ENCODE measurements at places on chromosomes 1 and 21.

DNA sequence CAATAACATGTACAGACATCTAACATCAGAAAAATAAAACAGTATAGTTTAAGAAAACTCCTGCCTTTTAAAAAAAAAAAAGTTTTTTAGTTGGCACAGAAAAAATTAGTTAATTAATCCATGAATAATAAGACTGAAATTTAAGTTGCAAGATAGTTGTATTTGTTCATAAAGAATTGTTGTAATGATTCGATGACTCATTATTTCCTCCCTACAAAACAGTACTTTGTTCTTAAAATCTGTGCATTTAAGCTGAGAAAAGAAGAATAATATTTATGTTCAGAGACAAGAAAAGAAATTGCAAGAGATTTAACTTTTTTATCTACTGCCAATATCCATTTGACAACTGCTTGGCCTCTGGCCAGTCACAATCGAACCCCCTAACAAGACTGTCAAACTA lies 894.7 kb downstream of the ADGRL2 start:
- DNase-seq: no peak

- DNase-seq: no peak
Measured at GRCh38 chr1:3842912-3843311, 14.1 kb downstream of the CEP104 start.

DNA sequence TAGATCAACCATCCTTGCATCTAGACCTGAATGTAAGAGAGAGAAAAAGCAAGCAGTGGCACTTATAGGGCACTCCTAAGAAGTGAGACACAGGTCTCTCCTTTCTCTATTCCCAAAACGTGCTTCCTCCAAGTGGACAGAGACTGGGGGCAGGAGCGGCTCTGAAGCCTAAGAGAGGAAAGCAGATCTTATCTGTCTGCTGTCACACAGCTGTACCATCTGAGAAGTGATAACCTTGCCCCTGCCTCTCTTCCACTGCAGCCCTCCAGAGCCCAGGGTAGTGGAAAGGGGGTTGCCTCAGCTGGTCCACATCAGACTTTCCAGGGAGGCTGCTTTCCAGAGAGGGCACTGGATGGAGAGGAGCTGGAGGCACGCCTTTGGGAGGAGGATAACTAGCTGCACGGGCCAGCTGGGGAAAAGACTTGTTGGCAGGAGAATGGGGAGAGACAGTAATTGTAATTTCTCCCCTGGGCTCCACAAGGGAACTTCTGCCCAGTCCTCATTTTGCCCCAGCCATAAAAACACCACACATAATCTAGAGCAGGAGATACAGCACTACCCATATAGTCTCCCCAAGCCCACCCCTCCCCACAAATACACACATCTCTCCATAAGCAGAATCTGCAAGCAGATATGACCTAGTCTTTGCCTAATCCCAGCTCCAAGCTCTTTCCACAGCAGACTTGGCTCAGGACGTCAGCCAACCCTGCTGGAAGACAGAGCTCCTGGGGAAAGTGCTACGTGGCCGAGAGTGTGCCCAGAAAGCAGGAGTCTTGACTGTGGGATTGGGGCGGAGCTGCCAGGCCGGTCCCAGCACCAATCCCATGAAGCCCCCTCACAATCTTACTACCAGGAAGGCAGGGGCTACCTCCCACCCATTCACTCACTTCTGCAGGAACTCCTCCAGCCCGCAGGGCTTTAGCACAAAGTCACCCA lies 31.2 kb downstream of the PIK3C2B start:
- DNase-seq: no peak

GRCh38 chr1:25568090-25568833 lies 24.9 kb downstream of the LDLRAP1 start:
- no peak for DNase-seq

DNA sequence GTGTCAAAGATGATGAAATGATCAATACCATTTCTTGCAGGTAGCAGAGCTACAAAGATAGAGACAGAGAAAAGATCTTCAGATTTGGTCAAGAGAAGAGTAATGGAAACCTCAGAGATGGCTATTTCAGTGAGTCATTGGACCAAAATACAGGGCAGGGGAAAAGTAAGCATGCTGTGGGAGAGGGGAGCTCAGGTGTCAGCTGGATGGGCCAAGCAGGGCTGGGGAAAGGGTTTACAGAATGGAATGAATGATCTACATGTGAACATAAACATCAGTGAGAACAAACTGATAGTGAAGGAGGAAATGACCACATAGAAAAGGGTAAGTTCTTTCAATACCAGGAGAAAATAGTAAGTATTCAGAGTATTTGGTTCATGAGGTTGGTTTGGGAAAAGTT lies 61.4 kb upstream of the CNN3 start:
- no peak for DNase-seq

DNA sequence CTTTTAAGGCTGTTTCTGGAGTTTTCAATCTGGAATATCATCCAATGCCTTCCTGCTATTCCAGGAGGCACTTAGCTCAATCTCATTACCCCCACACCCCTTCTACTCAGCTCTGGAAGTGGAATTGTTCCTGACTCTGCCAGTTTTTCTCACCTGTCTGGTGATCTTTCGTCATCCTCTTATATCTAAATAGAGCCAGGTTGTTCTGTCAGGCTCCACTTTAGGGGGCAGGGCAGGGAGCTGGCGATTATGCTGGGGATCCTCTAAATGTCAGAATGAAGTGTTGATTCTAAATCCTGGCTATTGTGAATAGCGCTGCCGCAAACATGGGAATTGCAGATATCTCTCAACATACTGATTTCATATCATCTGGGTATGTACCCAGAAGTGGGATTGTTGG lies 63.6 kb upstream of the ETV3 start:
- no peak for DNase-seq

- no peak for DNase-seq
Measured at GRCh38 chr1:167629681-167630567, at the start of gene RCSD1. RCSD1 (plus strand) TSS chr1:167630232; CDS start chr1:167630424, 192 bp downstream.

DNA sequence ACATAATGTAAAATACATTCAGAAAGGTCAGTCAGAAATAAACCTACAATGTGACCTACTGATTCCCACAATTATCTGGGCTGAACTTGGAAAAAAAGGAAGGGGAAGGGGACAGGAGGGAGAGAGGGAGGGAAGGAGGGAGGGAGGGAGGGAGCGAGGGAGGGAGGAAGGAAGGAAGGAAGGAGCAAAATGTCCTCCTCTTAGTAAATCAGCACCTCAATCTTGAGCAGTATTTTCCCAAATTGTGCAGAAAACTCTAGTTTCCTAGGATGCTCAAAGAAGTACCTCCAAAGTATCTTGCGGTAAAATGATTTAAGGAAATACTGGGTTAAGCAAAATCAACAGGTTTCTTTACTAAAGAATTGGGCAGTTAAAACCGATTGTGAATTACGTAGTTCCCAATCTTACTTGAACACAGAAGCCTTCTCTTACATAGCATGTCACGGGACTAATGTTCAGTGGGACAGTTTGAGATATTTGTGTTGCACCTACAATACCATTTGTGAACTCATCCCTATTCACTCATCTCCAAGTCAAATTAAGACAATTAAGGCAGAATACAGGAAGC lies 51.0 kb upstream of the ASPM start:
- DNase-seq: no peak

DNA sequence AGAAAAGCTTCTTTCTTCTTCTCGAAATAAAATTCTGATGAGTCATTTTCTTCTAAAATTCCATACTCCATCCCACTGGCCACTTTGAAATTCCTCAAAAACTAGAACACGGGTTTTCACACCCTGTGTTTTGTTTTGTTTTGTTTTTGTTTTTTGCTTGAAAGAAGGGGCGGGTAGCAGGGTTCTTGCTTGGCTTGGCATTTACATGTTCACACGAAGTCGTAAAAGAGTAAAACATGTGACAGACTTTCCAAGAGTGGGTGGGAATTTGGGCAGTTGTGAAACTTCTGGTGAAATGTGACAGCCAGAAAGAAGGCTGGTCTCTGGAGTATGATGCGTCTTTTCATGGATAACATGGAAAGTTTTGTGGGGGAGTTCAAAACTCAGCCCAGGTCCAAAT lies 47.1 kb upstream of the FMN2 start:
- no peak for DNase-seq

DNA sequence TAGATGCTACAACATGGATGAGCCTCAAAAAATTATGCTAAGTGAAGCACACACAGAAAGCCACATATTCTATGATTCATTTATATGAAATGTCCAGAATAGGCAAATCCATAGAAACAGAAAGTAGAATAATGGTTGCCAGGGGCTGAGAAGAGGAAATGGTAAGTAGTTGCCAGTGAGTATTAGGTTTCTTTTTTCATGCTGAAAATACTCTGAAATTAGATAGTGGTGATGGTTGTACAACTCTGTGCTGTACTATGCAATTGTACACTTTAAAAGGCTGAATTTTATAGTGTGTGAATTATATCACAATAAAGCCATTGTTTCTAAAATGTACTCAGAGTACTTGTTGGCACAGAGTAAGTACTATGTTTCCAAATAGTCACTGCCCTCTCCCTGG lies 15.5 kb upstream of the GFI1 start:
- DNase-seq: no peak

DNA sequence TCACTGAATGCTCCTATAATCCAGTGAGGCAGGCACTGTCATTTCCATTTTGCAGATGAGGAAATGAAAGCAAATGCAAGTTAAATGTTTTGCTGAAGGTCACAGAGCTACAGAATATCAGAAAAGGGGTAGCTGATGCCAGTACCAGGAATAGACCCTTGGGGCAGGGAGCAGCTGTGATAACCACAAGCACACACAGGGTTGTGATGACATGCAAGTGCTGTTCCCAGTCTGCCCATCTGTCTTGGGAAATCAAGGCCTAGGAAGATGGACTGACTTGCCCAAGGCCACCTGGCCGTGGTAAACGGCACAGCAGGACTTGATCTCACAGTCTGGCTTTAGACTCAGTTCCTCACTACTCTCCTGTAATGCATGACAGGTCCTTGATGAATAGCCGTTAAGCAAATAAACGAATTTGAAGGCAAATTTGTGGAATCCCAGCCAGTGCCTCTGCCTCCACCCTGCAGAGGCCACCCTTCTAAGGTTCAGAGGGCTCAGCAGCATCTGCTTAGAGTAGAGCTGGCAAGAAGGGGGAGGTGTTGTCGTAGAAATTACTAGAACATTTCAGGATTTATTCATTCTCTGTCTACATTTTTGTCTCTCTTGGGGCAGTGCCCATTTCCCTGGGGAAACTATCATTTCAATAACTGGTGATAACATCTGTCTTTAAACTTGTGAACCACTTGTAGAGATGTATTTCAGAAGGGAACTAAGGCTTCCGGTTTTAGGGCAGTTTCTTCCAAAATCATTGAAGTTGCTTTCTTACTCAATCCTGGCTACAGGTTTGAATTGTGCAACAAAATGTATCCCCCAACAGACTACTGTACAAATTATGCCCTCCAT lies 53.2 kb upstream of the MRPS6 start:
- DNase-seq: no peak

- no peak for DNase-seq
Measured at GRCh38 chr1:18217398-18218043, 109.9 kb downstream of the IGSF21 start.

- DNase-seq: no peak
Measured at GRCh38 chr1:10082785-10083479, 50.2 kb downstream of the UBE4B start.

Measured in D721Med (cell line).